ENCODE measurements at places on chromosomes 7 and 10.

DNA sequence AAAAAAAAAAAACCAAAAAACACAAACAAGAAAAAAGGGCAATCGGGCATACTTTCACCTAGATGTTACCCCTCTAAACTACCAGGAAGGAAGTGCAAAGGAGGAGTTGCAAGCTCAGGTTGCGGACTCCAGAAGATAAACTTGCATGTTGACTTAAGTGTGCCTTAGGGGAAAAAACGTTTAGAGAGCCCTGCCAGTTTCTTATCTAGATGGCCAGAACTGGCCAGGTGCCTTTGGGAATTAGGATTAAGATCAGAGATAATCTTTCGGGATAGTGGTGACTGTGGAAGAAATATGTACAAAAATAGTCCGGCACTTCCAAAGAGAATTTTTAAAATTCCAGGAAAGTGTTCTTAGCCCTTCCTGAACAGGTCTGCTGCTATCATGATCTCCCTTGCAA is 17.6 kb downstream of the EVX1 start:
- DNase-seq, result no peak

GRCh38 chr10:117617659-117618058 is 75.1 kb downstream of the EMX2 start:
- DNase-seq, result no peak

GRCh38 chr7:136064627-136065237 is 87.6 kb upstream of the MTPN start:
- DNase-seq, result no peak

GRCh38 chr10:125086691-125087090 is 73.7 kb downstream of the CTBP2 start:
- no peak for DNase-seq

DNA sequence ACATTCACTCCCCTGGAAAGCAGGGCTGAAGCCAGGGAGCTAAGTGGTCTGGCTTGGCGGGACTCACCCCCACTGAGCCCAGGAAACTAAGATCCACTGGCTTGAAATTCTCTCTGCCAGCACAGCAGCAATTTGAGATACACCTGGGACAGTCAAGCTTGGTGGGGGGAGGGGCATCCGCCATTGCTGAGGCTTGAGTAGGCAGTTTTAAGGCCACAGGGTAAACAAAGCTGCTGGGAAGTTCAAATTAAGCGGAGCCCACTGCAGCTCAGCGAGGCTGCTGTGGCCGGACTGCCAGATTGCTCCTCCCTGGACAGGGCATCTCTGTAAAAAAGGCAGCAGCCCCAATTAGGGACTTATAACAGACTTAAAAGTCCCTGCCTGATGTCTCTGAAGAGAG is 108.2 kb upstream of the FAM13C start:
- DNase-seq, result no peak

- no peak for DNase-seq
Measured at GRCh38 chr10:43308986-43309385, 42.1 kb upstream of the RASGEF1A start.

DNA sequence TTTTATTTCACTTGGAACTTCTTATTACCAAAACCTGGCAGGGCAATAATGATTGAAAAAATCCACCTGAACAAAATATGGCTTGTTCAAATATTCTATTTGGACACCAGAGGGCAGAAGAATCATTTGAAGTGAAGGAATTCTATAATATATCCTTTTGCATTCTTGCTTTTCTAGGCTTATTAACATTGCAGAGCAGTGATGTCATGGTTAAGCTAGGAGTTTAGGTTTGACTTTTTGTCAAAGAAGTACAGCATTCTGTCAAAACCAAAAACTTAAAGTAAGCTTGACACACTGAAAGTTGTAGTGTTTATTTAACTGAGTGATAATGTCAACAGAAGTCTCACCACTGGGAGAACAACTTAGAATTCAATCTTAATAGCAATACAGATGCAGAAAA is 156.0 kb downstream of the SEMA3D start:
- DNase-seq, result no peak

- DNase-seq, result no peak
Measured at GRCh38 chr10:111522551-111522950, 445.7 kb downstream of the ADRA2A start.

GRCh38 chr10:97596101-97597082 is 6.9 kb downstream of the C10orf62 start:
- no peak for DNase-seq

GRCh38 chr10:97078261-97078937 is 107.4 kb downstream of the SLIT1 start:
- no peak for DNase-seq

DNA sequence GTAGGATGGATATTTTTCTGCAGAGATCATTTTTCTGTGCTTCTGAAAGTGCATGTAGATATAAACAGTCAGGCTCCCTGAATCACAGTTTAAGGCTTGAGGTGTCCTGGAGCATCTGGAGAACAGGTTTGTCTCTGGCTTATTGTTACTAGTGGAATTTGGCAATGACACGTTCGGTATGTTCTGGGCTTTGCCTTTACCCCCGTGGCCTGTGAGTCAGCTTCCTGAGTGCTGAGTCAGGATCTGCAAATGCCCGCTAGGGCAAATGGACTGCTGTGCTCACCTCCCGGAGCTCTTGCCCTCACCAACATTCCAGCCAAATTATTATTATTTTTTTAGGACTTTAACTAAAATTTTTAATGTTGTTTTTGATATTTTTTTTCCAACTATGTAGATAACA is 192.5 kb upstream of the PRSS1 start:
- DNase-seq, result peak; percentile 34

DNA sequence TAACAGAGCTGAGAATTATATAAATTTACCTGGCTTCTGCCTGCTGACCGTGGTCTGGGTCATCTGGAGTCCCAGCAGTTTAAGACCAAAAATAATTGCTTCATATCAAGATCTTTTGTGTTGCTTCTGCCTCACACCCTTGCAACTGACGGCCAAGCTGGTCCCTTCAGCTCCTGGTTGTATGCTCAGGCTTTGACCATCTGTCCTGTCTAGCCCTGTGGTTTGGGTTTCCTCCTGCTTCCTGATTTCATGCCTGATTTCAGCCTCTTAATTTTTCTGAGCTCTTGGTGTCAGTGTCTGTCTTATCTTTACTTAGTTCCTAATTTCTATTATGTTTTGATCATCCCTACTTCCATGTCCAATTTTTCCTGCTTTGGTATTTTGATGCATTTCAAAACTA is 87.9 kb upstream of the PLXDC2 start:
- DNase-seq, result no peak

DNA sequence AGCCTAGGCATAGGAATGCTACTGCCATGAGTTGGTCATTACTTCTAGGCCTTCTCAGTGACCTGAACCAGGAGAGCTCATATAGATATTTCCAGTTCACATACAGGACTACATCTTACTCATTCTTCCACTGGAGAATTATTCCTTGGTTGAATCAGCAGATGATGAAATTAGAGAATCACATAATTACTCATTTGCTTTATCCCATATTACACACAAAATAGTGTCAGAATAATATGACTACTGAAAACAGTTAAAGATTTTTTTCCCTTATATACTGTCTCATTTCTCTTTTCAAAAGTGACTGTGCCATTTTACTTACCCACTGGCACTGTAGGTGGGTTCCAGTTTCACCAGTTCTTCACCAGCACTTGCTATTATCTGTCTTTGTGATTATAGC is 18.5 kb downstream of the BMS1 start:
- DNase-seq, result no peak

- DNase-seq, result no peak
Measured at GRCh38 chr7:69448071-69448470, 150.2 kb upstream of the AUTS2 start.

GRCh38 chr10:75117995-75118394 is 6.5 kb downstream of the SAMD8 start:
- DNase-seq, result no peak

DNA sequence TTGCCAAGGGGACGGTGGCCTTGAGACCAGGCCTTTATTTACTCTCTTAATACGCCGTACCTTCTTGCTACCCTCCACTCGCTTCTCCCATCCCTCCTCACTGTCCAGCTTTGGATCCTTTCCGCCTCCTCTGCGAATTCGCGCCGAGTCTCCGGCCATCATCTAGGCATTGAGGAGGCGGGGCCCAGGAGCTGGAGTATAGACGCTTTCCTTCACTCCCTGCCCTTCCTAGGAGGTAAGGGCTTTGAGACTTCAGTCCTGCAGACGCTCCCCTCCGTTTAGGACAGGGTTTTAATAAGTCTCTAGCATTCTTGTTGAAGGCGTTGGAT is 538 bp downstream of the TFAM start:
- no peak for DNase-seq

GRCh38 chr10:7945469-7946187 is 108.9 kb upstream of the GATA3 start:
- DNase-seq, result no peak

DNA sequence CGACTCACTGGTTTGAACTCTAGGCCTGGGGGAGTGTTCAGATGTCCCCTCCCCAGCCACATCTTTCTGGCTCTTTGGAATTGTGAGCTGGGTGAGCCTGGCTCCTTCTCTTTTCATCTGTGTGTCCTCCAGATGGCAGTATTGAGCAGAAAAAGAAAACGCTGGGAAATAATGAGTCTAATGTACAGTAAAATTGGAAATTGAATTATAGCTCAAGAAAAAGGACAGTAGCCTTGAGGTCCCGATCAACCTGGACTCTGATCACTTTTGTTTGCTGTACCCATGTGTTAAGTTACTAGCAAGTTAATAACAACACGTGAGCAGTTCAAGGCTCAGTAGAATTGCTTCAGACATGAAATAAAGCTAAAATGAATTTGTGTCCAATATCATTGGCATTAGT is 77.9 kb downstream of the SNX10 start:
- DNase-seq, result no peak

GRCh38 chr7:100894860-100895700 is 608 bp downstream of the ACHE start:
- DNase-seq, result peak; percentile 80

GRCh38 chr10:25530306-25530705 is 355.5 kb downstream of the GPR158 start:
- no peak for DNase-seq

GRCh38 chr10:44895280-44895679 is 15.9 kb upstream of the TMEM72 start:
- no peak for DNase-seq

GRCh38 chr7:54857294-54857693 is 98.3 kb upstream of the SEC61G start:
- DNase-seq, result no peak

DNA sequence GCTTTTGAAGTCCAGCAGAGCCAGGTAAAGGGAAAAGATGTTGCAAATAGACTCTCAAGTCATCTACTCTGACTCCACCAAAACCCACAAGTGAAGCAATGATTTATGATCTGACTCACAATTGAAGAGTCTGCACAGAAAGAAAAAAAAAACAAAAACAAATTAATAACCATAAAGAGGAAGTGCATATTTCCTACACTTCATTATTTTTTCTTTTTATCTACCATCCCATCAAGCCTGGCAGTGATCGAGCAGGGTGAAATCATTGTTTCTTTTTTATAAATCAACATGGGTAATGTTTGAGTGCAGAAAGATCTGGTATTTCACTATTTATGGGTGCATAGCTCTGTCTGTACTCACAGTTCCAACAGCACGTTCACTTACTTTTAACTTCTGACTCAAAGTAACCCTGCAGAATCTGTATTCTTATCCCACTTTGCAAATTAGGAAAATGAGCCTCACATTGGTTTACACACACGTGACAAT is 829.0 kb downstream of the TNS3 start:
- no peak for DNase-seq

GRCh38 chr7:37915438-37915837 is 1.2 kb downstream of the SFRP4 start:
- no peak for DNase-seq

- DNase-seq, result no peak
Measured at GRCh38 chr10:116466715-116467422, 39.2 kb downstream of the PNLIPRP3 start.

DNA sequence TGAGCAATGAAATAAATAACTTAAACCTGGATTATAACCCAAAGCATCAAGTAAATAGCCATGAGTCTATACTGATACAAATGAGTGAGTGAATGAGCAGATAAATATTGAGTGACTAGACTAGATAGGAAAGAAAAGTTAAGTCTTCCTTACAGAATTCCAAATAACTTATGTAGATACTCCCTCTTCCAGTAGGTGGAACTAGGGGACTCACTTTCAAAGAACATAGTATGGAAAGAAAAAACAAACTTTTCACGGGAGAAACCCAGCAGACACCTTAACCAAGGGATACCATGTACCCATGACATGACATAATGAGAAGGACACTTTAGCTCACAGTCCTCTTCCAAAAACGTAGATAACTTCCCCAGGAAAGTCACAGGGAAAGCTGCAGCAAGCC is 32.2 kb downstream of the CSGALNACT2 start:
- DNase-seq, result no peak

DNA sequence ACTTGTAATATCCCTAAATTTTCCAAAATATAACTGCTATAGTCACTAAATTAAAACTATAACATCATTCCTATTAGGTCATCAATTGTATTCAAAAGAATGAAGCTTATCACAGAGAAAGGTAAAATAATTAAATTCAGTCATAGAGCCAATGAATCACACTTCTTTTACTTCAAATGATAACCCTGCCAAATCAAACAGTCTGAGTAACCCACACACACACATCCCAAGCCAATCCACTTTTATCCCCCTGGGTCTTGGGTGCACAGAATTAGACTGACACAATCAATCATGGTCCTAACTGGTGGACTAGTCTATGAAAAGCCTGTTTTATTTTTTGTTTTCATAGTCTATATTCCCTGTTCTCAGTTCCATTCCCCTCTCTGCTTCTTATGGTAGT is 25.6 kb downstream of the CTNNA3 start:
- no peak for DNase-seq

DNA sequence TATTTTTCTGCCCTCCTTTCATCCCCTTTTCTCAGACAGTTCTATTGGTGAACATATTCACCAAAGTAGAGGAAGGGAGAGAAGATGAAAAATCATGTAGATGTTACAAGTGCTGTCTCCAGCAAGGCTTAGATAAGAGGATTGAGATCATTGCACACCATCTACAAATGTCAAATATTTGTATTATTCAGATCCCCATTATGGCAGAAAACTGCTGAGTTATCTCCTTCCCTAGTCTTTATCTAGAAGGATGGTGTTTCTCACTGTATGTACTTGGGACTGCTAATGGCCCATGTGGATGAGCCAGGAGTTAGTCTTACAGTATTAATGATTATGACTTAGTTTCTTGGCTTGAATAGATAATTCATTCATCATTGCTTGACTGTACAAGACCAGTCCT is 147.2 kb upstream of the EEPD1 start:
- DNase-seq, result no peak

DNA sequence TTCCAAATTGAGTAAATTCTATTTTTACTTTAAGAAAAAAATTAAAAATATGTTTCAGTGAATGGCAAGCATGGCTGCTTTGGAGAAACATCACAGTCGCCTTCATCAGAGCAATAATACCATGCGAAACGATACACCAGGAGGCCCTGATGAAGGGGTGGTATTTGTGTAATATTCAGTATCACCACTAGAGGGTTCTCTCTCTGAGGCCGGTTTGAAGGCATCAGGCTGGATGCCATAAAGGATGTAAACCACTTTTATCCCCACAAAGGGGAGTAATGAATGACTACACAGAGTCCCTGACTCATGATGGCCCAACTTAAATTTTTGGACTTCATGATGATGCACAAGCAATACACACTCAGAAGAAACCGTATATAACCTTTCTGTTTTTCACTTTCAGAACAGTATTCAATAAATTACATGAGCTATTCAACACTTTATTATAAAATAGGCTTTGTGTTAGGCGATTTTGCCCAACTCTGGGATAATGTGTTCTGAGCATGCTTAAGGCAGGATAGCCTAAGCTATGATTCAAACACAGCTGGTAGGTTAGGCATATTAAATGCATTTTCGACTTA is 95.5 kb downstream of the PPP1R17 start:
- DNase-seq, result no peak

GRCh38 chr7:115864082-115864481 is 166.5 kb downstream of the TFEC start:
- no peak for DNase-seq

GRCh38 chr7:84187813-84188510 is 6.6 kb downstream of the SEMA3A start:
- no peak for DNase-seq

Measured in activated T-cell treated with anti-CD3 and anti-CD28 coated beads, Interleukin-2, amount 50 U/mL, for 48 hours (primary cell).